ENCODE measurements at places on chromosomes 13 and 19. TPM values are rescaled to one million over a fixed set of nuclear protein-coding genes. Genes with fewer than 3 reads are reported as not detected.

- DNase-seq, result peak; percentile 74
Measured at GRCh38 chr19:12937093-12937926, 1.1 kb upstream of the CALR start.

- no peak for DNase-seq
Measured at GRCh38 chr19:1000095-1000494, at the start of gene GRIN3B. TSS of gene GRIN3B (plus strand) at chr19:1000419. CDS start at chr19:1000438, 19 bp downstream.

GRCh38 chr19:55391702-55392615, 6.2 kb downstream of the RPL28 start:
- DNase-seq, result no peak

Gene OR10H1
- total RNA-seq, result 0.10 TPM

- no peak for DNase-seq
Measured at GRCh38 chr19:35174226-35174625, 19.7 kb downstream of the FXYD5 start.

DNA sequence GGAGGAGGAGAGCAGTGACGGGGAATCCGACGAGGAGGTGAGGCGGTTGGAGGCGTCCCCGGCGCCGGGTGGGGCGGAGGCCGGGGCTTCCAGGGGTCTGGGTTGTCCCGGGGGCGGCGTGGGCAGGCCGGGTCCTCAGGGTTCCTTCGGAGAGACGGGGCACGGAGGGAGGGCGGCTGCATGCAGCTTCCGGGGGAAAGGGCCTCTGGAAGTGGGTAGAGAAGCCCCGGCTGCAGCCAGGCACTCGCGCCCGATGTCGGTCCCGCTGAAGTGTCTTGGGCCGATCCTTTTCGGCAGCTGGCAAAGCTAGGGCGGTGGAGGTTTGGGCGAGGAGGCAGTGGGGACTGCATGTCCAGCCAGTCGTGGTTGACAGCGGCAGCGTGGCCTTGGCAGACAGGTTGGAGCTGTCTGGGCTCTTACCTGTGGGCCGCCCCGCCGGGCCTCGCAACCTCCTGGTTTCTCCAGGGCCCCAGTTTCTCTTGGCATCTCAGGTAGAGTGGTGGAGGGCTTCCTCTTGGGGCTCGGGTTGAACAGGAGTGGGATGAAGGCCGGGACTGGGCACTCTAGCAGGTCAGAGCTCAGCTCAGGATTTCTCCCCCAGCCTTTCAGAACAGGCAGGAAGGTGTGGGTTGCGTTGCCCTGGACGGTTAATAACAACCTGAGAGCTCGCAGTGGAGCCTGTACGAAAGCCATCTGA, 690 bp downstream of the KMT2B start:
- peak; percentile 85 for DNase-seq

DNA sequence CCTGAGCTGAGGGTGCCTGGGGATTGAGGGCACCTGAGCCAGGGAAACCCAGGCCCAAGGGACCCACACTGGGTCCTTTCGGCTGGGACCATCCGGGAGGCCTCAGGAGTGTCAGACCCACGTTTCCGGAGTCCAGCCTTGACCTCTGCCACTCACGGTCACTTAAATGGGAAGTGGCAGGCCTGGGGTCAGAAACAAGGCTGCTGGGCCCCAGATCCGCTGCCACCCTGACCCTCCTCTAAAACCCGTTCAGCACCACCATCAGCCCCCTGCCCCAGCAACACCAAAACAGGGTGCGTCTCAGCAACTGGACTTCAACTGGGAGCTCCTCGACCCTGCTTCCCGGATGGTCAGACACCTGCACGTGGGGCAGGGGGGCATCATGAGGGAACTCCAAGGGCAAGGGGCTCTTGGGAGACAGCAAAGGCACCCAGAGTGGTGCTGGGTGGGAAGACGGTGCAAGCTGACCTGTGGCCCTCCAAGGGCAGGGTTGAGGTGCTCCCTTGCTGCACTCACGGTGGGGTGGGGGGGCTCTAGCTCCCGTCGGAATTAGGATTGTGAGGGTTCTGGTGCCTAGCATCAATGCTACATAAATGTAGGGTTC, 1.2 kb upstream of the PLPP2 start:
- no peak for DNase-seq

DNA sequence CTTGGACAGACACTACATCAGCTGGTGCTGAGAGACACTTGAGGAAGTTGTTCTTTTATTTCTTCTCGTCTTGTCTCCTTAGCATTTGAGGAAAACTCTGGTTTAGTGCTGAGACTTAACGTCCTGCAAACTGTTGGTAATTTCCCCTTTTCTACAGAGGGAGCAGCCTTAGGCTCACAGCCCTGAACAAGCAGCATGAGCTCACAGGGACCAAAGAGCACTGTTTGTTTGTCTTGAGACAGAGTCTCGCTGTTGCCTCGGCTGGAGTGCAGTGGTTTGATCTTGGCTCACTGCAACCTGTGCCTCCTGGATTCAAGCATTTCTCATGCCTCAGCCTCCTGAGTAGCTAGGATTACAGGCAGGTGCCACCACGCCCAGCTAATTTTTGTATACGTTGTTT, 5.5 kb downstream of the ZNF805 start:
- DNase-seq, result no peak

- DNase-seq, result no peak
Measured at GRCh38 chr19:7545904-7546303, 10.4 kb downstream of the PNPLA6 start.

DNA sequence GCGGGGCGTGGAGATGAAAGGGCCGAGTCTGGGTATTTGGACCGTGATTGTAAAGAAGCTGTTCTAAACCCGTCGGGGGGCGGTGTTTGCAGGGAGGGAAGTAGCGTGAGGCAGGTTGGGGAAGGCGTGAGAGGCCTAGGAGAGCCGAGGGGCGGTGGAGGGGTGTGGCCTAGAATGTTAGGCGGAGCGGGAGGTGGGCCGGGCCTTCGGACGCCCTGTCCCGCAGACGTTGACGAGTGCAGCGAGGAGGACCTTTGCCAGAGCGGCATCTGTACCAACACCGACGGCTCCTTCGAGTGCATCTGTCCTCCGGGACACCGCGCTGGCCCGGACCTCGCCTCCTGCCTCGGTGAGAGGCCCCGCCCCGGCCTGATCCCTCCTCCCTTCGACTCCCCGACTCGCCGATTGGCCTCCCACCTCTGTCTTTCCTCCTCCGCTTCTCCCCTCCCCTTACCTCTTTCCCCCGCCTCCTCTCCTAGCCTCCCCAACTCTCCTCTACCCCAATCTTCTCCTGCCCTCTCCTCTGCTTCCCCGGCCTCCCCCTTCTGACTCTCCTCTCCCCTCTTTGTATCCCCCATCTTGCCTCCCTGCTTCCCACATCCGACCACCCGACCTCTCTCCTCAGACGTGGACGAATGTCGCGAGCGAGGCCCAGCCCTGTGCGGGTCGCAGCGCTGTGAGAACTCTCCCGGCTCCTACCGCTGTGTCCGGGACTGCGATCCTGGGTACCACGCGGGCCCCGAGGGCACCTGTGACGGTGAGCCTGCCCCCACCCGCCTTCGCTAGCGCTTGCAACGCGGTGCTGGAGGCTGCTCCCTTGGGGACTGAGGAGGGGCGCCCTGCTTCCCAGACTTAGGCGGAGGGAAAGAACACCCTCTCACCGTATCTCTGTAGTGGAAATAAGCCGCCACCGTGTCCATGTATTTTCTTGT, 12.8 kb downstream of the LTBP4 start:
- DNase-seq, result peak; percentile 89

Gene CLDND2
- 0.87 TPM for total RNA-seq

DNA sequence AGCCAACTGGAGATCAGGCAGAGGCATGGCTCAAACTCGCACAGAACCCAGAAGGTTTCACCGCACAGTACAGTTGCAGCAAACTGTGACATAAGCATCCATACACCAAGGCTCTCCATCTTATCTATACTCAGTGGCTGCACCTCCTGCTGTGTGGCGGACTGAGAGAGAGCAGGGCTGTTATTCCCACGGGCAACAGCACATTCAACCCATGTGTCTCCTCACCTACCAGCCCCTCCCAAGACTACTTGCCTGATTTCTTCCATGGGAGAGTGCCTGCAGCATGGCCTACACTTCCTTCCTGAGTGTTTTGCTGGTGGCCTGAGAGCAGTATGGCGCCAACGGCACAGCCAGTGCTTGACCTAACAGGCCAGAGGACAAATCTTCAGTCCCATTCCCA, 1606.6 kb downstream of the SLITRK1 start:
- no peak for DNase-seq

- DNase-seq, result no peak
Measured at GRCh38 chr19:2503521-2504109, 27.7 kb downstream of the GADD45B start.

Gene SIGLECL1
- not detected for total RNA-seq

GRCh38 chr19:50836543-50837195, 3.3 kb upstream of the KLK15 start:
- DNase-seq, result no peak

GRCh38 chr13:32056316-32056715, 24.7 kb downstream of the FRY start:
- no peak for DNase-seq

DNA sequence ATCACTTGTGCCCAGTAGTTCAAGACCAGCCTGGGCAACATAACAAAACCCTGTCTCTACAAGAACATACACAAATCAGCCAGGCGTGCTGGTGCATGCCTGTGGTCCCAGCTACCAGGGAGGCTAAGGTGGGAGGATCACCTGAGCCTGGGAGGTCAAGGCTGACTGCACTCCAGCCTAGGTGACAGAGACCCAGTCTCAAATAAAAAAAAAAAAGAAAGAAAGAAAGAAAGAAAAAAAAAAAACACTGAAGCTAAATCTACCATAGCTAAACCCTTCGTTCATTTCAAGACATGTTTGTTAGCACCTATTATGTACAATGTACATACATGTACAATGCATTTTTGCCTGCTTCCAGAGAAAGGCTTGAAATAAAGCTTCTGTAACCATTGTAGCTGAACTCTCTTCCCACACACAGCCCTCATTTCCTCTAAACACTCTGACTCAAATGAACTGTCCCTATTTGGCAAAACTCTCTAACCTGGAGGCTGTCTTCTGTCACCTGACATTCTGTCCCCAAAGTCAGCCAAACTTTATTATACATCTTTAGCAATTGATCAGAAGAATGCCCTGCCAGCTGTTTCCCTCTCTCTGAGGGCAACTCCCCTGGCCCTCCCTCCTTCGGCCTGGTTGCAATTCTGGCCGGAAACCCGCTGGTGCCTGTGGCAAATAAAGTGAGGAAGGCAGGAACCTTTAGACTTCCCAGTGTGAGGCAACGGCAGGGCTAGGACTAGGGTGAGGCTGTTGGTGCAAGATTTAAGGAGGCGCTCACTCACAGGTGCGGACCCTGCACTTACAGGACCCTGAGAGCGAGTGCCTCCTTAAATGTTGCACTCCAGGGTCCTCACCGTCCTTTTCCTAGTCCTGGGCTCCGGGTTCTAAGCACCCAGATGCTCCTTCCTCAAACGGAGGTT, 1.8 kb downstream of the ETHE1 start:
- DNase-seq, result peak; percentile 72

Gene LILRB2
- 10.2 TPM for total RNA-seq

Gene BEST2
- not detected for total RNA-seq

DNA sequence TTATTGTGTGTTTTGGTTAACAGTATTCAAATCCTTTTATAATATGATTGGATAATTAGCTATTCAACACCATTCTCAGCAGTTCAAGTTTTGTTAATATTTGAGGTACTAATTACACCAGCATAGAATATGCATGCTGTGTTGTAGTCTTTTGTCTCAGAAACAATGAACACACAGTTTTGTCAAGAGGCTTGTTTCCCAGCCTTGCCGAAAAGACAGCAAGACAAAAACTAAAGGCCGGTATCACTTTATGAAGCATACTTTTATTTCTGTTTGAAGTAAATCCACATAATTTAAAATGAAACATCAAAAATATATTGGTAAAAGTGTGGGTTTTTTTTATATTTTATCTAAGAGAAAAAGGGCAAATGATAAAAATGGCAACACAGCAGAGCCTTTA, 7.5 kb downstream of the GPR180 start:
- DNase-seq, result no peak

GRCh38 chr13:101576977-101577376, 124.5 kb downstream of the ITGBL1 start:
- DNase-seq, result no peak

- no peak for DNase-seq
Measured at GRCh38 chr19:6797646-6798045, 25.1 kb downstream of the VAV1 start.
